Stimulated activated CD4-positive, alpha-beta T cell treated with anti-CD3 and anti-CD28 coated beads, Interleukin-12 subunit alpha, Interleukin-12 subunit beta, amount 100 ng/mL, for 48 hours (primary cell): ENCODE measurements at places on chromosomes 6 and 20.
A peak's percentile ranks its signal among the peaks of the same experiment; 100 is the strongest.

- no peak for DNase-seq
Measured at GRCh38 chr20:3766422-3767109, 987 bp downstream of the ADISSP start.

GRCh38 chr6:113031591-113032238 is 684.6 kb downstream of the RFPL4B start:
- DNase-seq: no peak

DNA sequence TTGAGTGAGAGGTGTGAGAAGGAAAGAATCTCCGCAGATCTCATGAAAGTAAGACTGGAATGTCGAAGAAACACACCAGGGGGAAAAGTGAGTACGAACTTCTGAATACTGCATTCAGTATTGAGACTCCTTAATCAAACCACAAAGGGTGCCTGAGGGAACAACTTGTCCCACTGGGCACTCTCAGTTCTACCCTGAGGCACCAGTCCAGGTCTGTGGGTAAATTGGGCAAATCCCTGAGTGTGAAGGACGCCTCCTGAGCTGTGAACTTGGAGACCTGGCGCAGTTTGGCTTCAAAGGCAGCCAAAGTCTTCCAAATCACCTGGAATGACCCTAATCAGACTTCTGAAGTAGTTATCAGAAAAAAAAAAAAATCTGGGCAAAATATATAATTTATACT is 329.7 kb downstream of the BTBD9 start:
- no peak for DNase-seq

GRCh38 chr20:7333841-7334240 is 566.4 kb downstream of the BMP2 start:
- no peak for DNase-seq

DNA sequence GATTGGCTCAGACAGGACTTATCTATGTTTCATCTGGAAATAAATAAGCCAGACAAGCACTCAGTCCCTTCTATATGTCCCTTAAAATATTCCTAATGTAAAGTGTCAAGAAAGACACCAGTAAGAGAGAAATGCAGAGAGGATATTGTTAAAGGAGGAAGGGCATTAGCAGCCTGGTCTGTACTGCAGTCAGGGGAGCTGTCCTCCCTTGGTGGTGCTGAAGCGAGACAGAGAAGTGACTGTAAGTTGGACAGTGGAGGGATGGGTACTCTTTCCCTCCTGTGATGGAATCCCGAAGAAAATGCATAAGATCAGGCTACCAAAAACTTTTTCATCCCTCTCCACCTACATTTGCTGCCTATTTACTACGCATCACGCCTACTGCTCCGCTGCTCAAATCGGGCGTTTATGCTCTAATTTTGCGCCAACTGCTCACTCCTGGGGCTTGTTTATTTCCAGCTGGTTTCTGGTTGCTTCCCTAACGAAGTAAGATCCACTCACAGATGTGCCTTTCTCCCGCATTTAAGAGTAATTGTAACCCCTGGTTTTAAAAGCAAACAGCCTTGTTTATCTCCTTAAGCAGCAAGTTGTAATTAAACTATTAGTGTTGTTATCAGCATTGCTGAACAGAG is 35.2 kb downstream of the PHACTR1 start:
- peak; percentile 3 for DNase-seq

DNA sequence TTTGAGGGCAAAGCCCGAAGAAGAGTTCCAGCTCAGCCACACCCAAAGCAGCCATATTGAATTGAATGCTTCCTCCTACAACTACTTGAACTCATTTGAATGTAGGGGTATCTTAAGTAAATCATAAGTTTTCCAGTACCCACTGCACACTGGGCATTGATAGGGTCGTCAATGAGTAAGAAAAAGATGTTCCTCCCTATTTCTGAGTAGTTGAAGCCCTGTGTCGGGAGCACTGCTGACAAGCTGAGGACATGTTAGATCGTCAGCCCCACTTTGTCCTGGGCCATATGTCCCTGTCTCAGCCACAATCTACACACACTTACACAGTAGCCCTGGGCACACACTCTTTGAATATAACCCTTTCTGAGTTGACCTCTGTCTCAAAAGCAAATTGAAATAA is 105.7 kb downstream of the ARHGAP18 start:
- no peak for DNase-seq

GRCh38 chr20:845941-846893 is 12.7 kb downstream of the FAM110A start:
- no peak for DNase-seq

DNA sequence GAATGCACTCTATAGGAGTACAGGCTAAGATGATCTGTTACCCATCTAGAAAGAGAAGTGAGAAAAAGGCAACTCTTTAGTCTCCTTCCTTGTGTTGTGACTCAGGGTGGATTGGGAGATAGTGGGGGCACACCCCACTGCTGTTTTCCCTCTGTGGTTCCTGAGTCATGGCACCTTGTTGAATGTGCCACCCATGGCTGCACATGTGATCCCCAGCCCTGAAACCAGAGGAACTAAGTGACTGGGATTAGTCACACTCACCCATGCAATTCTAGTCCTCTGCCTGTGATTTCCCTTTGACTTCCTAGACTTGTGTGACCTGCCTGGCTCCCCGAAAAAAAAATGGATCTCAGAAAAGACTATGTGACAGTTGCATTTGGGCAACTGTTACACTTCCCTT is 48.6 kb upstream of the HTR1B start:
- DNase-seq: no peak

DNA sequence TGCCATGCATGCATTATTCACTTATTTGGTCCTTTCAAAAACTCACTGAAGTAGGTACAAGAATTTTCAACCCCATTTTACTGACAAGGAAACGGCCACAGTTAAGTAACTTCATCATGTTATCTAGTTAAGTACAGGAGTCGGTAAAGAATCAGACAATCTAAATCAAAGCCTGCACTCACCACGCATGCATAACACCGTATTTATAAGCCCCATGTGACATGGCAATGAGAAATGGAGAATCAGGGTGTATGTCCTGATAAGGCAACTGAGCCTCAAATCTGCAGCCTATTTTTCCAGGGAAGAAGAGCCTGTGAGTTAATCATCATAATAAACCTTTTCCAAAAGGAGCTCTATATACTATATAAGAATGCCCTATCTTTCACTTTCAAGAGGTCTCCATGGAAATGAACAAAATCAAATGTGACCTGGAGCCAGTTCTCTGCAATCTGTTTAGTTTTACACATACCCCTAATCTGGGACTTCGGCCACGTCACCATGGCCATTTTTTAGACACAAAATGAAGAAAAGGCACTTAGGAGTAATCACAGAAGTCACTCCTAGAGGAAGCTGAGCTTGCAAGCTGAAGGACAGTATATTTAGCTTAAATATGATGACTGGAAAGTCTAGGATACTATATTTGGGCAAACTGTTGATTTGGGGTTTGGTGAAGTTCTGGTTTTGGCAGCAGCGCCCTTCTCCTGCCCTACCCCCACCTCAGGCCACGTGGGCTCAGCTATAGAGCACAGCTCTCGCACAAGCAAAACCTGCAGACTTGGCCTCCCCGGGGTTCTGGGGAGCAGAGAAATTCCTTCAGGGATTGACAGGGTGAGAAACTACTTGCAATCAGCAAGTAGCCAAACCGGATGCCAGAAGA is 19.2 kb downstream of the TRAM2 start:
- DNase-seq: no peak
